ENCODE measurements at places on chromosomes 2 and 18.

DNA sequence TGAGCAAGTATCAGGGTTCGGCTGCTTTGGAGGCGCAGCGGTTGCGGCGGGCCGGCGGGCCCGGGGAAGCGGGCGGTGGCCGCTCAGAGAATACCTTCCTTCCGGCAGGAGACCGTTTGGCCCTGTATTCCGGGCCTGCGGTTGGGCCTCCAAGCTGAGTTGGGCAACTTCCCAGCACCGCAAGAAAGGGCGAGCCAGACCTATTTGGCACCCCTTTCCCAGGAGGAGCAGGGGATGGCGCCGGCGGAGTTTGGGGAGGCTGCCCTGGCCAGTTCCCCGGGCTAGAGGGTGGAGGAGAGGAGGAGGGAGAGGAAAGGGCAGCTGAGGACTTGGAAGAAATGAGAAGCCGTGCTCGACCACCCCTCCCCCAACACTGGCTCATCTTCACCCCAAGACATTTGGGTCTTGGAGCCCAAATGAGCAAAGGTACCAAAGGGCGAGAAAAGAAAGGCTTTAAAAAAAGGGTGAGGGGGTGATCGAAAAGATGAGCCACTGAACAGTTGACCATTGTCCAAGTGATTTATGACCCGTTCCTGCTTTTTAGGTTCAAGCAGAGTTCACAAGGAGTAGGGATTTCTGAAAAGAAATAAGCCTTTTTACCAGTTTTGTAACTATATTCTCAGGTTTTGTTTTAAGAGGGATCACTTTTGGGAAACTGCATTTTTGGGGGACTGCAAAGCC is 8.4 kb downstream of the HOXD3 start:
- DNase-seq: no peak

DNA sequence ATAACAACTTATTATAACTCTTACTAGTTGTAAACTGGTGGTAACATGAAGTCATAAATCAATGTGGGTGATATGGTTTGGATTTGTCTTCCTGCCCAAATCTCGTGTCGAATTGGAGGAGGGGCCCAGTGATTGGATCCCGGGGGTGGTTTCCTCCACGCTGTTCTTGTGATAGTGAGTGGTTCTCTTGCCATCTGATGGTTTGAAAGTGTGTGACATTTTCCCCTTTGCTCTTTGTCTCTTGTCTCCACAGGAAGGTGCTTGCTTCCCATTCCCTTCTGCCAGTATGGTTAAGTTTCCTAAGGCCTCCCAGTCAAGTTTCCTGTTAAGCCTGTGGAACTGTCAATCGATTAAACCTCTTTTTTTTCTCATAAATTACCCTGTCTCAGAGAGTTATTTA is 321.6 kb downstream of the DSEL start:
- DNase-seq: no peak

GRCh38 chr2:164847981-164848741 is 6.5 kb upstream of the COBLL1 start:
- DNase-seq: no peak

DNA sequence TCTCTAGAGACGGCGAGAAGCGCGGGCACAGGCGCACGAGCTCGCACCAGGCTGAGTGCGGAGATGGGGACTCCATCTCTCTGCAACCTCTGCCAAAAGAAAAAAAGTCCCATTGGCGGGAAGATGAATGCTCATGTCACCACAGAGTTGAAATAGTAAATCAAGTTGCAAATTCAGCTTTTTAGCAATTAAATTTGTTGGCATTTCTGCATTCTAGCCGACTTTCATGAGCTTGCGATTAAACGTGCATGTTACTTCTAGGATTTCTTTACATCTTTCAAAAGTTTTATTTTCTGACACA is 588 bp downstream of the CHAC2 start:
- no peak for DNase-seq

- DNase-seq: no peak
These were observed 42.5 kb downstream of the TEX44 start for GRCh38 chr2:231634951-231635875.

DNA sequence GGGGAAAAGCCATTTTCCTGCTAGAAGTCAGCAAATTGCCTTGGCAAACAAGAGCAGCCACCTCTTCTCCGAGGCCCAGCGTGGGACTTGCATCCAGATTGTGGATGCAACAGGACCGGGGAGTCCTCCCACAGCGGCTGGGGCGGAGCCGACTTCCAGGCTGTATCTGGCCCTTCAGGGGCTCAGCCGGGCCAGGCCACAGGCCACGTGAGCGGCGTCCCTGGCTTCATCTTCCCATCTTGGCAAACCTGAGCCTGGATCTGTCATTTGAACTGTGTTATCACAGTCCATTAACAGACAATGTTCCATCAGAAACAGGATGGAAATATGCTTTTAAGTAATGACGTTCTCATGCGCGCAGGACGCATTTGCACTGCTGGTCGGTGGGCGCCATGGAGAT is 483.5 kb upstream of the SALL3 start:
- DNase-seq: no peak

DNA sequence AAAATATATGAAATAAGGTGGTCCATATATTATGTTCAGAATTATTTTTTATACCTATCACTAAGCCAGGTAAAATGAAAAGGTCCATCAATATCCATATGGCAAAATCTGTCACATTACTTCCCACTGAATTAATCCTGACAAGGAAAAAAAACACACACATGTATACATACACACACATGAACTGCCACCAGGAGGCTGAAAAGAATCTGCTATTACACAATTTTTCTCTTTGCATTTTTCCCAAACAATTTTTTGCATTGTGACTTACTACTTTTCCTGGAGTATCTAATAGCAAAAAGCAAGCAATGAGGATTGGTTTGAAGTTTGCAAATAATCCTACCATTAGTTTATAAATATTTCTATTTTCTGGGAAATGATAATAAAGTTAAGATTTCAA is 128.2 kb upstream of the CD226 start:
- DNase-seq: no peak

DNA sequence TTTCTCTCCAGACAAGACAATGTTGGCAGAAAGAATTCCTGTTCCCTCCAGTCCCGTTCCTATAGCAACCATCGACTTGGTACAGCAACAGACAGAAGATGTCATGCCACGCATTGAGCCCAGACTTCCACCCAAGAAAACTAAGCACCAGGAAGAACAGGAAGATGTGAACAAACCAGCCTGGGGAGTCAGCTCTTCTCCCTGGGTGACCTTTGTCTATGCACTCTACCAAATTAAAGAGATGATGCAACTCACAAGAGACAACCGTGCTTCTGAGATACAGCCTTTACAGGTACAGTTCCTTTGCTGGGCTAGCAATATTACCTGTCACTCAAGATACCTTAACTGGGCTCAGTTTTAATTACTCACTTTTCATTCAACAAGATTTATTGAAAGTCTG is 37.1 kb downstream of the NEMP2 start:
- no peak for DNase-seq

- DNase-seq: no peak
These were observed 92.3 kb downstream of the SEPTIN10 start for GRCh38 chr2:109521233-109522062.

GRCh38 chr2:20483194-20483895 is 36.5 kb downstream of the RHOB start:
- no peak for DNase-seq

- no peak for DNase-seq
These were observed 43.8 kb upstream of the SCN9A start for GRCh38 chr2:166419616-166419934.

GRCh38 chr2:129229830-129230441 is 749.5 kb upstream of the RAB6C start:
- no peak for DNase-seq

DNA sequence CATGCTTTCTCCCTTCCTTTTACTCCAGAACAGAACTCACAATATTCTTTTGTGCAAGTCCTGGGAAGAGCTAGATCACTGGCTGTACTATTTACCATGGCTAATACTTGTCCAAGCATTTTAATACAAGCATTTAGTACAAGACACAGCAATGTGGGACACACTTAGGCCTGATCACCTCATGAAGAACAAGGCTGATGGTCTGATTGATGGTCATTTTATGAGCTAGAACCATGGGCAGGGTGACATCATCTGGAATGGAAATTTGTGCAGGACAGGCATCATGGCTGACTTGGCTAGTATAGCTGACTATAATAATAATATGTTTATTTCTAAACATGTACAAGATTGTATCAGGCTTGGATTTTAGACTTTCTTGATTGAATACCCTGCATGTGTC is 374.2 kb upstream of the HNMT start:
- DNase-seq: no peak

DNA sequence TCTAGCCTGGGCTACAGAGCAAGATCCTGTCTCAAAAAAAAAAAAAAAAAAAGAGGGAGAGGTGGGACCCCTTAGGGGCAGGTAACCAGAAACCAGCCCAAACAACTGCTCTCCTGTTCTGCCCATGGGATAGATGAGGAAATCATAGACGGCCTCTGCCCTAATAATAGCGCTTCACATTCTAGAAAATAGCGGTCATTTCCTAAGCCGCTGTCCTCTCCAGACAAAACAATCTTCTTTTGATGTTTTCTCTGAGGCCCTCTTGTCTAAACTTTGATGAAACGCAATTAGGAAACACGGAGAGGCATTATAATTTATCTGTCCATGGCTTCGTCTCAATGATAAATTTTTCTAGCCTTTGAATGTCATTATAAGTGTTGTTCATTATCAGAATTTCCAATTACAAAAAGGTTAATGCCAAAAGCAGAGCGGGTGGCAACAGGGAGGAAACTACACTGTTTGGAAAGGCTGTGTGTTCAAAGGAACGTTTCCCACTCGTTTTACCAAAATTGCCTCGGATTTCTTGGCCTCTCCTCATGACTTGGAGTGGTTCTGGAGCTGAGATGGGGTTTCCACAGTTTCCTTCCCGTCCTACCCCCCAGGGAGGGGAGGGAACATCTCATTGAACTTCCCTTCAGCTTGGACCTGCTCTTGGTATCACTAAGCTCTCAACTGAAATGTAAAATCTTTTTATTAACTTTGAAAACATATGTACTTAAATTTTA is 151.6 kb upstream of the ZNF236 start:
- no peak for DNase-seq

DNA sequence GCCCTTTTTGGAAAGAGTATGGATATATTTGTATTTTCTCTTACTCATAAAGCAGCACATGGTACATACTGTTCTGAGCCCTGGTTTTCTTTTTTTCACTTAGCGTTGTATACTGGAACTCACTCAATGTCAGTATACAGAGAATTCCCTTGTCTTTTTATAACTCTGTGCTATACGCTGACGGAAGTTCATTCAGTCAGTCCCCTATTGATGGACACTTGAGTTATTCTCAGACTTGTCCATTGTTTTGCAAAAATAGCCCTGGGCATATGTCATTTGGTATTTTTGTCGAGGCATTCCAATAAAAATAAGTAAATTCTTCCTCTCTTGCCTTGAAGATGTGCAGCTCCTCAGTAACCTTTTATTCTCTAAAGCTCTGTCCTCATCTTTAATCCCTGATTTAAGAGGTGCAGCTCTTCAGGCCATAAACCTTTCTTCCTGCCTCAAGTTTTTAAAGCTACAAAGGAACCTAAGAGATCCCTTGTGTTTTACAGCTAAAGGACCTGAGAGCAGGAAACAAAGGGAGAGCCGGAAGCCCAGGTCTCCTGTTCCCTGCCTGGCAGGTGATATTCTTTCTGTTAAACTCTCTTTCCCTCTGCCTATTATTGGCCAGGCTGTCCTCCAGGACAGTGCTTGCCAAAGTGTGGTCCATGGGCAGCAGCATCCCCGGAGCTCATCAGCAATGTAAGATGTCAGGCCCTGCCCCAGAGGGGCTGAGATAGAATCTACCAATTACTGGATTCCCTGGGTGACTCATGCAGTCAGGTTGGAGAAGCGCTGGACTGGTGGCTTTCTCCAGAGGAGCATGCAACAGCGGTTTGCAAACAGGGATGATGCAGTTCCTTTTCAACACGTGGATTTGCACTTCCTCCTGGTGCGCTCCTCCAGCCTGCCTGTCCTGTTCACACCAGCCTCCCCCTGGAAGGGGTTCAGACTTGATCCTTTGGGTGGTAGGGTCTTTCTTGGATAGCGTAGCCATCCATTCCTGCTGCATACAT is 158.0 kb downstream of the NEDD4L start:
- no peak for DNase-seq

- DNase-seq: no peak
These were observed 39.5 kb upstream of the CERS6 start for GRCh38 chr2:168416555-168416954.

DNA sequence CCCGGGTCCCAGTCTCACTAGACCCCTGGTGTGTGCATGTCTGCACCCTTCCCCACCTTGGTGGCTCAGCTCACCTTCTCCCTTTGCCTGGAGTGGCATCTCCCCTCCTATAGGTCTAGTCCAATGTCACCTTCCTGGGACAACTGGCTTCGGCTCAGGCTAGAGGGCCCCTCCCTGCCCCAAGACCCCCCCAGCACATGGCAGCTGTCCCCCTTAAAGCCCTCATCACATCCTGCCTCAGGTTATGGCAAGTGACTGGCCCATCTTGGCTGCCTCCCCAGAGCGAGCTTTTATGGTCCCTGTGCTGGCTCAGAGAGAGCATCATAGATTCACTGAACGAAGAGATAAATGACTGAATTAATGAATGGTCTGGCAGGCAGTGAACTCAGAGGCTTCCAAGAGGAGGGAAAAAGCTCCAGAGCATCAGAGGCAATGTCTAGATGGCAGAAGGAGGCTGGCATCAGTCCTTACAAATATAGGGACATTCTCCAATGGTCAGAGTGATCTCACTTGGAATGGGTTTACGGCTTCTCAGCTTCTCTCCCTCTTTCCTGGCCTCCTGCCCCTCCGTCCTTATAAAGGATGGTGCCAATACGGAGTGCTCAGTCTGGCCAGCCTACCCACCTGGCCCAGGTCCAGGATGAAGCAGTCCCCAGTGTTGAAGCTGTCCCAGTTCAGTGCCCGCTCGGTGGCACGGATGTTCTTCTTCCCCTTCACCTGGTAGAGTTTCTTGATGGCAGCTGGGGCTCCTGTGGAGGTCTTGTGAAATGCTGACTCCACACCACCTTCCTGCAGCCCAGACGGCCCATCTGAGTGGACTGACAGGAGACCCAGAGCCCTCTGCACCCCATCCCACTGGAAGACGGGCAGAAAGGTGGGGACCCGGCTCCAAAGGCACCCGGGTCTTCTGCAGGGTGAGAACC is 9.4 kb downstream of the CAPG start:
- no peak for DNase-seq

DNA sequence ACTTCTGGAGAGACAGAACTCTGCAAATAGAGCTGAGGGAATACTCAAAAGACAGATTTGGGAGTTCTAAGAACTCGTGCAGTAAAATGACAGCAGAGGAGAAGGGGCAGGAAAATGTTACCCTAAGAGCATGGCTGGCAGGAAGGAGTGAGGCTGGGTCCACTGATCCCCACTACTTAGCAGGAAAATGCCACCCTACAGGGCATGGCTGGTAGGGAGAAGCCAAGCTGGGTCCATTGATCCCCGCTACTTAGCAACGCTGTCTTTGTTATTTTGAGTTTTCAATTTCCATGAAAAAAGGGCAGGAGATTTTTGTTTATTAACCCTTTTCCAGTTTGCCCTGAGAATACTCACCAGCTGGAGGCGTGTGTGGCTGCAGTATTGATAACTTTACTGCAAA is 100.3 kb upstream of the TMEM200C start:
- no peak for DNase-seq

DNA sequence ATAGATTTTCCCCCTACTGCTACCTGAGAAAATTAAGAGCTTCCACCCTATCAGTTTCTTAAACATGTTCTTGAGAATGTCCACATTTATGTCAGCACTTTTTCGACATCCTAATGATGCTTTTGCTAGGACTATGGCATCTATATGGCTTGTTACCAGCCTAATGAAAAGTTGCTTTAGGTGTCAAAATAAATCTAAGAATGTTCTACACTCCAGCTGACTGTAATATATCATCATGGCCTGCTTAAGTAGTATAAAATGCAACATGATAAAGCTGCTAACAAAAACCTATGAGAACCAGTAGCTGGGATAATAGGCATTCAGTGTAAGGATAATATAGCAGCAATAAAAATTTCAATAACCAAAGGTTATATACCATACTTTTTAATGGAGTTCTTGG is 1983.5 kb upstream of the CELF4 start:
- DNase-seq: no peak

All from stimulated activated CD4-positive, alpha-beta T cell treated with anti-CD3 and anti-CD28 coated beads, Interleukin-1b, Interleukin-23, amount 100 ng/mL, for 4 hours (primary cell).